Breast epithelium (tissue), 4 donors: ENCODE measurements at places on chromosomes 16 and 17. TPM values are rescaled to one million over a fixed set of nuclear protein-coding genes. Genes with fewer than 3 reads are reported as not detected.

GRCh38 chr17:13107676-13108235 is 89.9 kb upstream of the ELAC2 start:
- no peaks in the 10 kb centered on the region for H3K27me3 ChIP-seq
- H3K4me1 ChIP-seq = no peaks in the 10 kb centered on the region
- H3K36me3 ChIP-seq = no peaks in the 10 kb centered on the region
- H3K27ac ChIP-seq = no peak overlapping the region
- DNase-seq = no peak

- no peaks in the 10 kb centered on the region for H3K4me1 ChIP-seq
- no peaks in the 10 kb centered on the region for H3K36me3 ChIP-seq
- no peaks in the 10 kb centered on the region for H3K27me3 ChIP-seq
- no peak for DNase-seq
- H3K4me3 ChIP-seq = no peak overlapping the region
These were observed 22.3 kb upstream of the PABPN1L start for GRCh38 chr16:88888461-88889387.

DNA sequence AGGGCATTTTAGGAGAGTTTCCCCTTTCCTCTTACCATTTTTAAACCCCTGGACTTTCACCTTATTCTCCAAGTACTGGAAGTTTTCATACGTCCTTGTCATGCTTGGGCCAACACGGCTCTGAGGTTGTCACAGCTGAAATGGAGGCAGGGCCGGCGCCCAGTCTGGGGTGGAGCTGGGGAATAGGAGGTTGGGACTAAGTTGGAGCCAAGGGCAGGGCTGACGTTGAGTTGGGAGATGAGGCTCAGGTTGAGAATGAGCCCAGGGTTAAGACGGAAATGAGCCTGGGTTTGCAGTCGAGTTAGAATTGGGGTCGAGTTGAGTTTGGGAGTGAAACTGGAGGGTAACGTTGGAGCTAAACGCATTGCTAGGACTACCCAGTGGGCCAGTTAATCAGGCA is 1.3 kb downstream of the CLEC10A start:
- H3K36me3 ChIP-seq = no peaks in the 10 kb centered on the region
- H3K4me1 ChIP-seq = no peaks in the 10 kb centered on the region
- H3K27me3 ChIP-seq = no peaks in the 10 kb centered on the region
- H3K4me3 ChIP-seq = no peak overlapping the region

DNA sequence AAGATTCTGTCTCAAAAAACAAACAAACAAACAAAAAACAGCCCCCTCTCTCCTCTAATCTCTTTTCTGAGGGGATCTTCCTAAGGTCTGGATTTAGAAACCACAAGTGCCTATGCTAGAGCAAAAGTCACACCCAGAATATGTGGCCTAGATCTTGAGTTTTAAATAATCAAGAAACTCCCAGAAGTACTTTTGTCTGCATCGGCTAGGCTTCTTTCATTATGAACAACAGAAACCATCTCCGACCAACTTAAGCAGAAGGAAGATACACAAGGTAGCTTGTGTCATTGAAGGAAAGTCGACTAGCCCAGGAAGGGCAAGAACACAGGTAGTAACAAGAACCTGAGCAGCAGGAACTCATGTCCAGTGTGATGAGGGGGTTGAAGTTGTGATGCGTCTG is 73.9 kb upstream of the KIFC3 start:
- no peaks in the 10 kb centered on the region for H3K36me3 ChIP-seq
- H3K27me3 ChIP-seq = no peaks in the 10 kb centered on the region
- no peaks in the 10 kb centered on the region for H3K4me1 ChIP-seq
- no peak overlapping the region for H3K4me3 ChIP-seq
- DNase-seq = no peak

DNA sequence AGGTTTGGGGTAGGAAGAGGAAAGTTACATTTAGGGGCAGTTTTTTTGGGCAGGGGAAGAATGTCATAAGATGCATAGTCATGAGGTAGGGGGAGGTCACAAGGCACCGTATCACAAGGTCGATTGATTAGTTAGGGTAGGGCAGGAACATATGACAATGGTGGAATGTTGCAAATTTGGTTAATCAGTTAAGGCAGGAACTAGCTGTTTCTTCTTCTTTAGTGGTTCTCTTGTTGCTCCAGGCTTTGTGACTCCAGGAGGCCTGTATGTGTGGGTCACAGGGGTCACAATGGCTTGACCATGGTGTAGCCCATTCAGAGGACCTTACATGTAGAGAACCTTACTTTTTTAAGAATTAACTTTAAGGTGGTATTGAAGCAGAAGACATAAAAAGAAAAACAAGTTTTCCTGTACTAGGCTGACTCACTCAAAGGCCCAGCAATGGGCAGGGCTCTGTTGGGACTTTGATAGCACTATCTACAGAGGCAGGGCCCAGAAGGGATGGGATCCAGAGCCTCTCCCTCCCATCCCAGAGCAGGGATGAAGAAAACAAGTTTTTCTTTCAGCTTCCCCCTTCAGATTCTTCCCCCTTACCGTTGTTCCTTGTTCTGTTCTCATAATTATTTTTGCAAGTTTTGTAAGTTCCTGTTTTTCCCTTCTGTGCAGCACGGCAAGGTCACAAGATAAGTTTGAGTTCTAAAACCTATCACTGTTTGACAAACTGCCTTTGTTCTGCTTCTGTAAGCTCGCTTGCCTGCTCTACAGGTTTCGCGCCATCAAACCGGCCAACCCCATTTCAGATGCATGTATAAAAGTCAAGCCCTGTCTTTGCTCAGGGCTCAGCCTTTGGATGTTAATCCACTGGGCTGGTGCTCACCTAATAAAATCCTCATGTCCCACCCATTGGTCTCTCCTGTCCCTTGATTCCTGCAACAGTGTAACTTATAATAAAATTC is 45.8 kb upstream of the ATF7IP2 start:
- H3K4me3 ChIP-seq = no peak overlapping the region
- no peaks in the 10 kb centered on the region for H3K36me3 ChIP-seq
- DNase-seq = no peak
- H3K27ac ChIP-seq = no peak overlapping the region

DNA sequence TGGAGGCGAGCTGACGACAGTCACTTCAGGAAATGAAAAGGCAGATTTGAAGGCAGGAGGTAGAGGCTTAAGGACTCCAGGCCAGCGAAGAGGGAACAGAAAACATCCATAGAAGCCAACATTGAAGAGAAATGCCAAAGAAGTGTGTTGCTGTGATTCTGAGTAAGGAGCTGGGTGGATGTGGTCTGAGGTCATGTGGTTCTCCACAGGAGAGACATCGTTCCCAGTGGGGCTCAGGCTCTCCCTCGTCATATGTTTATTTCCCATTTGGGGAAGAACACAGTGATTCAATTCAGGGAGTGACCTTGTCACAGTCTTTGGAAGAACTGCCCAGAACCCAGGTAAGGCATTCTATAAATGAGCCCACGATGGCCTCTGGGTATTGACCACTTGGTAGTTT is 6.6 kb upstream of the PMP22 start:
- no peaks in the 10 kb centered on the region for H3K4me1 ChIP-seq
- no peaks in the 10 kb centered on the region for H3K36me3 ChIP-seq
- no peak for DNase-seq
- H3K27me3 ChIP-seq = no peaks in the 10 kb centered on the region

GRCh38 chr16:13014476-13014875 is 113.1 kb downstream of the SHISA9 start:
- H3K36me3 ChIP-seq = no peaks in the 10 kb centered on the region
- H3K27me3 ChIP-seq = no peaks in the 10 kb centered on the region
- no peak overlapping the region for H3K27ac ChIP-seq
- H3K4me3 ChIP-seq = no peak overlapping the region

- no peak for DNase-seq
- H3K4me3 ChIP-seq = no peak overlapping the region
- no peaks in the 10 kb centered on the region for H3K27me3 ChIP-seq
- no peaks in the 10 kb centered on the region for H3K36me3 ChIP-seq
These were observed 278.4 kb upstream of the IRX5 start for GRCh38 chr16:54652201-54652770.

DNA sequence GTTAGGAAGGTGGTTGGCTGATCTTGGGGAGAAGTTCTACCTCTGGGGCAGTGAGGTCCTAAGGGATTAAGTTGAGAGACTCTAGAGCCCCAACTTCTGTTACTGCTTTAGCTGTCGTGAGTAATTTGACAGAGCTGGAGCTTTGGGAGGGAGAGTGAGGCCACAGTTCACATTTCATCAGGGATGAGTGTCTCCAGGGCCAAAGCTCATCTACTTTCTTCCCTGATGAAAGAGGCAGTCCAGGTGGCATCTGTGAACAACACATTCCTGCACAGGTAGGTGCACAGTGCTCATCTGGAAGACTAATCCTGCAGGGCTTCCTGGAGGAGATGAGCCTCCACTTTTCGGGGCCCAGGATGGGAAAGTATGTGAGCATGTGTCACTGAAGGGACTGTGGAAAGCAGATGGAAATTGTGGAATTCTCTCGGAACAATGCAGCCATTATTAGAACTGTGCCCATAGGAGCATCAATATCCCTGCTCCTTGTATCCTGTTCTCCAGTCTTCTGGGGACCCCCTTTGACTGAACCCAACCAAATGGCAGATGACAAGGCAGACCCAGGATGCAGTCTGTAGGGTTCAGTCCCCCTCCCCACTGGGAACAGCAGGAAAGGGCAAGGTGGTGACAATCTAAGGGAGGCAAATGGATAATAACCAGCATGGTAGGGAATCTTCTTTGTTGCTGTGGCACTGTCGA is 9.0 kb downstream of the DYNLL2 start:
- H3K27ac ChIP-seq = no peak overlapping the region
- no peak for DNase-seq
- no peak overlapping the region for H3K4me3 ChIP-seq
- H3K36me3 ChIP-seq = no peaks in the 10 kb centered on the region
- no peaks in the 10 kb centered on the region for H3K4me1 ChIP-seq
- no peaks in the 10 kb centered on the region for H3K27me3 ChIP-seq

DNA sequence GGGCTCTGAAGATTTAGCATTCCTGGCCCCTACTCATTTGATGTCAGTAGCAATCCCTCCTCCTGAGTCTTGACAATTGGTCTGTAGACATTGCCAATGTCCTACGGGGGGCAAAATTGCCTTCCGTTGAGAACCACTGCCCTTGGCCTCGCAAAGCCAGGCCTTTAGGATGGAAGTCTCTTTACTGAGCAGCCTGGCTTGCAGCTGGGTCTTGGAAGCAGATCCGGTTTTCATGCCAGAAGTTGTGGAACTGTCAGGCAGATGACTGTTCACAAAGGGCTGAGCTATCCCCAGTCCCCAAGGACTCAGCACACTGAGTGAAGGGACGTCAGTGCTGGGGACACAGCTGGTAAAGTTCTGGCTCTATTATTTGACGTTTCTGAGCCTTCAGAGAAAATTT is 83.2 kb downstream of the WSCD1 start:
- H3K4me1 ChIP-seq = no peaks in the 10 kb centered on the region
- no peak overlapping the region for H3K4me3 ChIP-seq
- H3K27me3 ChIP-seq = peaks cover 28% of the 10 kb centered on the region
- no peak overlapping the region for H3K27ac ChIP-seq
- H3K36me3 ChIP-seq = no peaks in the 10 kb centered on the region

DNA sequence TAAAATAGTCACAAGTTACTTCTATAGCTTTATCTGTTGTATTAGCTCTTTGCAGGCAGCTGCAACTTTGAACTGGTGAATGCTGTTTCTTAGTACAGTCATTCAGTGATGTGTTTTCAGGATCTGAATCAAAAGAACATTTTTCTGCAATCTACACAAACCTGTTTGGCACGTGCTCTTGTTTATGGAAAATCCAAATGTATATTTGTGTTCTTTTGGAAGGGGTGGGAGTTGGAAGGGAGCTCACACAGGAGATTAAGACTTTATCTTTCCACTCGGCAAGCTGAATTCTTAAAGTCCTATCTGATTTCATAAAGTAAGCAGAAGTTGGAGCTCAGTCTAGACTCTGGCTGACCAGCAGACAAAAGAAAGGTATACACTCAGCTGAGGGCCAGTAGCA is 300.2 kb downstream of the MAP2K6 start:
- H3K36me3 ChIP-seq = no peaks in the 10 kb centered on the region
- H3K4me1 ChIP-seq = no peaks in the 10 kb centered on the region
- H3K27me3 ChIP-seq = no peaks in the 10 kb centered on the region
- no peak overlapping the region for H3K27ac ChIP-seq

GRCh38 chr17:67132366-67132765 is 88.0 kb downstream of the CACNG1 start:
- H3K27me3 ChIP-seq = no peaks in the 10 kb centered on the region
- no peaks in the 10 kb centered on the region for H3K36me3 ChIP-seq
- H3K4me1 ChIP-seq = no peaks in the 10 kb centered on the region
- H3K4me3 ChIP-seq = no peak overlapping the region
- no peak for DNase-seq

GRCh38 chr17:21296097-21297025 is 11.8 kb downstream of the MAP2K3 start:
- H3K27me3 ChIP-seq = no peaks in the 10 kb centered on the region
- DNase-seq = no peak
- H3K36me3 ChIP-seq = no peaks in the 10 kb centered on the region
- no peak overlapping the region for H3K4me3 ChIP-seq

GRCh38 chr17:75762513-75763268 is 2.3 kb downstream of the GALK1 start:
- no peaks in the 10 kb centered on the region for H3K36me3 ChIP-seq
- no peak overlapping the region for H3K27ac ChIP-seq
- no peak for DNase-seq
- H3K4me3 ChIP-seq = no peak overlapping the region
- H3K4me1 ChIP-seq = peaks cover 7% of the 10 kb centered on the region
- no peaks in the 10 kb centered on the region for H3K27me3 ChIP-seq

- DNase-seq = no peak
- H3K4me3 ChIP-seq = no peak overlapping the region
- no peaks in the 10 kb centered on the region for H3K4me1 ChIP-seq
- peaks cover 10% of the 10 kb centered on the region for H3K36me3 ChIP-seq
- H3K27ac ChIP-seq = no peak overlapping the region
These were observed 61.4 kb downstream of the ARHGAP17 start for GRCh38 chr16:24953721-24954120.

TEKT5 gene
- not detected for total RNA-seq

RASL10B gene
- total RNA-seq = 11.1 TPM

SKAP1 gene
- 7.5 TPM for total RNA-seq

ERN1 gene
- 34.7 TPM for total RNA-seq

SPATA33 gene
- 3.8 TPM for total RNA-seq

PIPOX gene
- 3.0 TPM for total RNA-seq

SEZ6 gene
- total RNA-seq = not detected

MARVELD3 gene
- total RNA-seq = not detected

SPIRE2 gene
- total RNA-seq = 1.3 TPM
